Activated CD8-positive, alpha-beta memory T cell treated with anti-CD3 and anti-CD28 coated beads for 1 hour (primary cell): ENCODE measurements at places on chromosomes 3 and 15.

- DNase-seq, result no peak
Observed at GRCh38 chr3:156975721-156976120, 149.6 kb downstream of the LEKR1 start.

GRCh38 chr15:85755942-85756341, 38.8 kb downstream of the KLHL25 start:
- DNase-seq, result no peak

DNA sequence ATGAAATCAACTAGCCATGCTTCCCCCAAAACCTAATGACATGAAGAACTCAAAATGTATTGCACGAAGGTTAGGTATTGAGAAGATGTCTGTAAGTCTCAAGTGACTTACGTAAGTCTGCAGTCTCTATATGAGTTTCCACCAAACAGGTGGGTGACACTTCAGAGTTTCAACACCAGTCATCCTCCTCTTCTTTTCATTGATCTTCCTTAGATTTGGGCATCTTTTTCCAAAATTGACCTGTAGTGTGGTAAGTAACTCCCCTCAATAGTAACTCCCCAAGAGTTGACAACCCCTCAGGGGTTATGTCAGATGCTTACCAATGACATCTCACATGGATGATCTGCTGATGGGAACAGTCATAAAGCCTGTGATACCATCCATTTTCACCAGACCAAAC, 46.1 kb downstream of the GPR176 start:
- no peak for DNase-seq

GRCh38 chr15:84671211-84671610, 13.2 kb upstream of the NMB start:
- DNase-seq, result no peak

GRCh38 chr3:50658416-50658815, 16.3 kb upstream of the DOCK3 start:
- DNase-seq, result no peak

DNA sequence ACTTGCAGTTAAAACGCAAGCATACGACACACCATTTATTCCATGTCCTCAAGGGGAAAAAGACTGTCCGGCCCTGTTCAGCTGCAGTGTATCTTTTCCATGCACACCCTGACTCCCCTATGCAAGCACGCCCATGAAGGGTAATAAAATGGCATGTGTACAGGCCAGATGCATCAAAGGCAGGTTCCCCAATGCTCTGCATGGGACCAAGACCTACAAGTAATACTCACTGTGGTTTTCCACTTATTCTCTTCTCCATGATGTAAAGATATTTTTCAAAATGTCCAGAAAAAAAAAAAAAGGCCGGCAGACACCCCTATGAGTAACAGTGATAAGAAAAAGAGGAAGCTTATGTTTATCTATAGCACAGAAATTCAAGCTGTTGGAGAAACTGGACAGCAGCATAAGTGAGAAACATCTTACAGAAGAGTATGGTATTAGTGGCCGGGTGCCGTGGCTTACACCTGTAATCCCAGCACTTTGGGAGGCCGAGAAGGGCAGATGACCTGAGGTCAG, 70.8 kb downstream of the MCF2L2 start:
- no peak for DNase-seq
